Esophagus squamous epithelium (tissue), 5 donors: ENCODE measurements at places on chromosomes 4 and X.

DNA sequence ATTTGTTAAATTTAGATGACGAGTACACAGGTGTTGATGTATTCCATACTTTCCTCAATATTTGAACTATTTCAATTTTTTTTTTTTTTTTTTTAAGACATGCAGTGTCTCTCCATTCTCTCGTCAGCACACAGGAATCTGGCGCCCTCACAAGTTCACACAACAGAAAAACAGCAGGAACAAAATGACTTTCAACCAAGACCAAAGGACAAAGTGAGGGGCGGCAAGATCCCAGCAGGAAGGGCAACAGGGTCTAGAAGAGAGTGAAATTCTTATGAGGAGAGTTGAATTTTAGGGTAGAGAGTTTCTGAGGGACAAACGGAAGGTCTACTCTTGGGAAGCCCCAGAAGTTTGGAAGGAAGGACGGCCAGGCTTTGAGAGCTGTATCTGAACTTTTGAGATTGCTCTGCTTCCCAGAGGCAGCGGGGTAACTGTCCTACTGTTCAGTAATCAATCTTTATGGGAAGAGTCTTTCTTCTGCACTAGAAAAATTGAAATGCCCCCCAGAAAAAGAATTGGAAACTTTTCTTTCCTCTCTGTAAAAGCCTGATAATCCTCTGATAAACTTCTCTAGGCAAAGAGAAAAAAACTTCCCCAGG is 760.2 kb downstream of the RAB28 start:
- no peak for DNase-seq

GRCh38 chr4:56744030-56744429 is 62.9 kb upstream of the HOPX start:
- no peak for DNase-seq

DNA sequence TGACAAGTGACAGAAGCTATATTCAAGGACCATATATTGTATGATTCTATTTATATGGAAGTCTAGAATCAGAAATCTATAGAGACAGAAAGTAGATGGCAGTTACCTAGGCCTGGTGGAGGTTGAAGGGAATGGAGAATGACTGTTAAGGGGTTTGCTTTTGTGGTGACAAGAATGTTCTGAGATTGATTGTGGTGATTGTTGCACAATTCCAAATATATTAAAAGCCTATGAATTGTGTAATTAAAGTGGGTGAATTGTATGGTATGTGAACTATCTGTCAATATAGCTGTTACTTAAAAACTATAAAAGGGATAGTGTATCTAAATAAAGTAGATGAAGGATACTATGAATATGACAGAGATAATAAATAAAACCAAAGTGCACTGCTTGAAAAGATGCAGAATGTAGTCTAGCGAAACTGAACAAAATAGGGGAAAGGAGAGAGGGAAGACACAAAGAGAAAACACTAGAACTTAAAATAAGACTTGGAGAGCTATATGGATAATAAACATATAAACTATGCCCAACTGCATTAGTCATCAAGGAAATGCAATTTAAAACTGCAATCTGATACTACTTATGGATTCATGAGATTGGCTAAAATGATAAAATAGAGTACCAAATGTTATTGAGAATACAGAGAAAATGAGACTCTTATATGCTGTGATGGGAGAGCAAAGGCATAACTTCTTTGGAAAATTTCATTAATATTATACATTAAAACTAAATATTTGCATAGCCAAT is 82.1 kb upstream of the BANK1 start:
- DNase-seq, result no peak

DNA sequence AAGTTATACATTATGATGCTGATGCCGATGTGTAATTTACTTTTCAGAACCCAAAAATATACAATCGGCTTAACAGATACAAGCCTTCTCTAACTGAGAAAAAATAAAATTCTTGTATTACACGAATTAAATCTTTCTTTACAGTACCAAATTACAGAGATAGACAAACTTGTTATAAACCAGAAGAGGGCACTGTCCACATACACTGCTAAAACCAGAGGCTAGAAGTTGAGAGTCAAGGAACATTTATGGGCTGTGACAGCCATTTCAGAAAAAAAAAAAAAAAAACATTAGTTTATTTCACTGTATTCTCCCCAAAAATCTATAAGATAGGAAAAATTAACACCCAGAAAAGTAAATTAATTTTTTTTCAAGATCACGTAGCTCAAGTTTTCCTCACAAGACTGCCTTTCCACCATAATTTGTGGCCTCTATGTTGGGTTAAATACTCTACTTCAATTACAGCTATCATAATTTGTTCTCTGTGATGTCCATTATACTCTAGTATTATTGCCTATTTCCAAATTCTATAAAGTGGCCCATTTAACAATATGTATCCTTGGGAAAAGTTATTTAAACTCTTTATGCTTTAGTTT is 12.0 kb downstream of the EREG start:
- DNase-seq, result no peak

GRCh38 chr4:7978489-7978888 is 38.8 kb upstream of the AFAP1 start:
- DNase-seq, result no peak

DNA sequence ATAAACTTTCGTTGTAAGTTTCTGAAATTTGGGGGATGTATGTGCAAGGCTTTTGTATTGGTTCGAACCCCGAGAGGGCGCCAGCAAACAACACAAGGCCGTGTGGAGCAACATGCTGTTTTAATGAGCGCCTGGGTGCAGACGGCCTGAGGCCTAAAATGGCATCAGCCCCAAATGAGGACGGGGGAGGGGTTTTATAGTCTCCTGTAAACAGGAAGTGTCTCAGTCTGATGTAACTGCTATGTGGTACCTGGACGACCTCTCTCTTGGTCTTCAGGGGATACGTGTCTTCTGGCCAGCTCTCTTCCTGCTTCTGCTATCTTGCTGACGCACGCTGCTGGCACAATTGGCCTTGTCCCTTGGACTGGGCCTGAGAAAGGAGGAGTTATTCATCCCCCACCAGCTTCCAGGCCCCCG is 1348.0 kb downstream of the ADGRL3 start:
- no peak for DNase-seq

GRCh38 chrX:134013092-134013497 is 27.7 kb upstream of the GPC3 start:
- DNase-seq, result no peak

GRCh38 chrX:5726224-5726623 is 502.4 kb downstream of the NLGN4X start:
- DNase-seq, result no peak

DNA sequence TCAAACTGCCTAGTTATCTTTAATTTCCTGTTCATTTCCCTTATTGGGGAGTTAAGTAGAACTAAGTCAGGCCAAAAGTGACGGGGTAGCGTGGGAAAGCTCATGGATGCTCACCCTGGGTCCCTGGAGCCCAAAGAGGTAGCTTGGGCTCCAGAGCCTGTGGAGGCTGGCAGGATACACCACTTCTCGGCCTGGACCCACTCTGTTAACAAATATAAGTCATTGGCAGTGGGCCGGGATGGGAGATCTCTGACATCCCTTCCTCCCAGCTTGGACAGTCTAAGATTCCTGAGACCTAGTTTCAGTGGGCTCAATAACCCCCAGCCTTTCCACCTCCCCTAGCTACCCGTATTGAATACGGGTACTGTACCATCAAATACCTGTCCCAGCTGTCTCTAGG is 106.1 kb downstream of the EFNB1 start:
- no peak for DNase-seq
